ENCODE measurements at places on chromosomes 7 and 10. TPM values are rescaled to one million over a fixed set of nuclear protein-coding genes. Genes with fewer than 3 reads are reported as not detected.

- no peak for DNase-seq
Observed at GRCh38 chr7:14258441-14258840, 269.0 kb upstream of the ETV1 start.

DNA sequence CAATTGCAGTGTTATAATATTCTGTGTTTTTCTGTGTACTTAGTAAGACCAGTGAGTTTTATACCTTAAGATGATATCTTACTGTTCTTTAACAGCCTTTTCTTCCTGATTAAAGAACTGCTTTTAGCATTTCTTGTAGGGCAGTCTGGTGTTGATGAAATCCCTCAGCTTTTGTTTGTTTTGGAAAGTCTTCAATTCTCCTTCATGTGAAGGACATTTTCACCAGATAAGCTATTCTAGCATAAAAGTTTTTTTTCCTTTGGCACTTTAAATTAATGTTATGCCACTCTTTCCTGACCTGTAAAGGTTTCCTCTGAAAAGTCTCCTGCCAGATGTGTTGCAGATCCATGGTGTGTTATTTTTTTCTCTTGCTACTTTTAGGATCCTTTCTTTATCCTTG lies 1059.8 kb downstream of the LRMDA start:
- no peak for DNase-seq

- no peak for DNase-seq
Observed at GRCh38 chr7:117323305-117323850, 520 bp upstream of the WNT2 start.

DNA sequence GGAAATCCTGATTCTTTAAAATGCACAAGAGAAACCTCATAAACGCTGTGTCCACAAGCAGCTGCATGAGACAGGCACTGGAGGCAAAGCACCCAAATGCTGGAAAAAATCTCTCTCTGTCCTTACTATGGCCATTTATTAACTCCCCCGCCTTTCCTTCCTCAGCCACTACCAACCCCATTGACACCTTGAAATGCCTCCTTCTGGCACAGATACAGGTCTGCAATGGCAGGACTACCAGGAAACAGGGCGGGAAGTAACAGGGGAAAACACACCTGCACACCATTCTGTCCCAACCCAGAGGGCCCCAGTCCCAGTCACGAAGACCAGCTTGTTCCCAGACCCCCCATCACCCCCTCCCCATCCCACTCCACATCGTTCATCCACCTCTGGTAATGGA lies 224.3 kb downstream of the PARD3 start:
- no peak for DNase-seq

- no peak for DNase-seq
Observed at GRCh38 chr7:138030679-138031351, 28.9 kb upstream of the CREB3L2 start.

- no peak for DNase-seq
Observed at GRCh38 chr10:77070346-77070745, 567.3 kb downstream of the KCNMA1 start.

GRCh38 chr10:112752288-112752687 lies 197.8 kb upstream of the TCF7L2 start:
- no peak for DNase-seq

DNA sequence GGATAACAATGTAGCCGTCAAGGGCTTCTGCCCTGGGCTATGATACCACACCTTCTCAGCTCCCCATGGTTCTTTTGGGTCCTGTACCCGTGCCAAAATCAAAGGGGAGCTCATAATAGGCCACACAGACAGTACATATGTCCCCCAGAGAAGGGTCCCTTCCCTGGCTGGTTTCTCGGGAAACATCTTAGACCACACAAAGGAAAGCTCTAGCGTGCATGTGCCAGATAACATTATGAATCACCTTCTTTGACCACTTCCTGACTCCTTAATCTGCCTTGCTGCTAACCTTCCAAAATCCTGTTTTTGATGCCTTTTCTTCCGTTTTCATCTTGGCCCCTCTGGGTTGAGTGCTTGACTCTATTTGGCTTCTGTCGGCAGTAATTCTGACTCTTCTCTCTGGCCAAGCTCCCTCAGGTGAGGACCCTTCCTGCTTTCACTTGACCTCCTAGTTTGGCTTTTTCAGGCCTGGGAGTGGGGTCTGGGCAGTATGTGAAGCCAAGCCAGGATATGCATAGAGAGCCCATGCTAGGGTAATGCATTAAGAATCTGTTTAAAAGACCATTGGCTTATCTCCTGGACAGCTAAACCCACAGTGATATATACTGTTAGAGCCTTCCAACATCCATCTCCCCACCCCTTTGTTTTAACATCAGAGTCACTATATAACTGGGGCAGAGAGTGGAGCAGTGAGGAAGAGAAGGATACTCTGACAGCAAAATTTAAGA lies 84.8 kb downstream of the ANLN start:
- no peak for DNase-seq

DNA sequence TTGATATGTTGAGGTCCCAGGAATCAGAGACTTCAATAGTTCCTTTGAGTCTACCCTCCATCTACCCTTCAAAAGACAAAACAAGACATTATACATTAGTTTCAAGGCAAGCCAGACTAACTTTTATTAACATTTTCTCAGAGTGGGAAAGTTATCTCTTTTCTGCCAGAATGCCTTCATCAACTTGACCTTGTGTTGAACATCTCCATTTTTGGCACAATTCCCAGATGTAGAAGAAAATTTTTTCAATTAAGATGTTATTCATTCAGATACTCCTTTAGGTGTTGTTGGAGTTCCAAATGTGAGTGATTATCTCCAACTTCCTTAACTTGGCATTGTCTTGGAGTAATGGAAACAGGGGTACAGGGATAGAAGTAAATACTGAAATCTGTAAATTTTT lies 59.1 kb downstream of the NRF1 start:
- no peak for DNase-seq

- DNase-seq, result no peak
Observed at GRCh38 chr7:142808461-142808801, 37.7 kb downstream of the PRSS2 start.

- DNase-seq, result peak; percentile 45
Observed at GRCh38 chr7:418636-419280, 100.9 kb downstream of the PDGFA start.

TMEM213 gene
- total RNA-seq, result not detected

GRCh38 chr7:154646126-154647013 lies 356.6 kb downstream of the PAXIP1 start:
- no peak for DNase-seq

Data from heart left ventricle (tissue), 16 donors.